Activated naive CD4-positive, alpha-beta T cell (primary cell): ENCODE measurements at places on chromosomes 4 and X.

GRCh38 chrX:11688201-11688600, 22.5 kb upstream of the ARHGAP6 start:
- no peak for DNase-seq

GRCh38 chrX:112945826-112946225, 105.2 kb upstream of the AMOT start:
- DNase-seq: no peak

DNA sequence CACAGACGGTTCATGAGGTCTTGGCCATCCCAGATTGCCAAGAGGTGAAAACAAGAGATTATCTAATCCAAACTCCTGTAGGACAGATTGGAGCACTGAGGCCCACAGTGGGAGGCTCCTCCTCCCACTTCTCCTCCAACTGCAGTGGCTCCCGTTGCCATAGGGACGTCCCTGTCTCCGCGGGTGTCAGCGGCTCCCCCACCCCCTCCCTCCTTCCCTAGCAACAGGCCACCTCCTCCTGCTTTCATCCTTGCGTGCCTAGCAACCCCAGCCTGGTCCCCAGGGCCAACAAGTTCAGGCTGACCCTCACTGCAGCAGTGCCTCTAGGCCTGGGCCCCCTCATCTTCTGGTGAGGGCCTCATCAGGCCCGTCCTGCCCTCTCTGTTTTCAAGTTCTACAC, 6.8 kb upstream of the IQSEC2 start:
- DNase-seq: no peak

DNA sequence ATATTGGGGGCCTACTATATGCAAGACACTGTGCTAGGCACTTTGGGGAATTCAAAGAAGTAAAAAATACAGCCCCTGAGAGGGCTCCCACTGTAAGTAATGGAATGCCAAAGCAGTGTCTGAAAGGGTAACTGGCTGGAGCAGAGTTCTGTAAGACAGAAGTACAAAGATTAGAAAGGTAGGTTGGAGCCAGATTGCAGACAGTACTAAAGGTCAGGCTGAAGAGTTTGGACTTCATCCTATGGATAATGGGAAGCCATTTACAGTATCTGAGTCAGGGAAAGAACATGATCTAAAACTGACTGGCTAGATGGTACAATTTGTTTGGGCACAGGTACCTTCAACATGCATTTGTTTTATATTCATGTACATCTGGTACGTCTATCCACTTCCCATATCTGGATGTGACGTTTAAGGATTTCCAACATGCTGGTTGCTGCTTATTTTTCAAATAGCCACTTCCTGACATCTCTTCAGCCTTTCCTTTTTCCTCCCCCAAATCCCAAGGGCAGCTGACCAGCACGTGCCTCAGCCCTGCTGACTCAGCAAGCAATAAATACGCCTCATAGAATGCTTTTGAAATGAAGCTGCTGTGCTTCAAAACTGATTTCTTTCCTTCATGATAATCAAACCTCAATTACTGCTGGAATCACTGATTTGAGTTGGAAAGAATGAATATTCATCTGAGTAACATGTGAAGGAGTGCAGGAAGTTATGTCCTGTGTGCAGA, 9.5 kb downstream of the ENOX2 start:
- DNase-seq: no peak

GRCh38 chrX:6681521-6682145, 146.7 kb upstream of the VCX3A start:
- DNase-seq: no peak

- DNase-seq: no peak
These were observed 36.9 kb upstream of the ADRA2C start for GRCh38 chr4:3729188-3729881.

GRCh38 chrX:9619581-9619980, 146.1 kb downstream of the GPR143 start:
- DNase-seq: no peak

GRCh38 chr4:62960415-62960814, 1448.8 kb downstream of the TECRL start:
- DNase-seq: no peak

- no peak for DNase-seq
These were observed 6.2 kb upstream of the AFF1 start for GRCh38 chr4:86928400-86929255.

- DNase-seq: no peak
These were observed 35.5 kb downstream of the TET2 start for GRCh38 chr4:105182211-105182610.

- no peak for DNase-seq
These were observed 34.4 kb downstream of the AFAP1 start for GRCh38 chr4:7904952-7905915.

GRCh38 chrX:10119399-10119990, 37.3 kb upstream of the CLCN4 start:
- DNase-seq: peak; percentile 57

DNA sequence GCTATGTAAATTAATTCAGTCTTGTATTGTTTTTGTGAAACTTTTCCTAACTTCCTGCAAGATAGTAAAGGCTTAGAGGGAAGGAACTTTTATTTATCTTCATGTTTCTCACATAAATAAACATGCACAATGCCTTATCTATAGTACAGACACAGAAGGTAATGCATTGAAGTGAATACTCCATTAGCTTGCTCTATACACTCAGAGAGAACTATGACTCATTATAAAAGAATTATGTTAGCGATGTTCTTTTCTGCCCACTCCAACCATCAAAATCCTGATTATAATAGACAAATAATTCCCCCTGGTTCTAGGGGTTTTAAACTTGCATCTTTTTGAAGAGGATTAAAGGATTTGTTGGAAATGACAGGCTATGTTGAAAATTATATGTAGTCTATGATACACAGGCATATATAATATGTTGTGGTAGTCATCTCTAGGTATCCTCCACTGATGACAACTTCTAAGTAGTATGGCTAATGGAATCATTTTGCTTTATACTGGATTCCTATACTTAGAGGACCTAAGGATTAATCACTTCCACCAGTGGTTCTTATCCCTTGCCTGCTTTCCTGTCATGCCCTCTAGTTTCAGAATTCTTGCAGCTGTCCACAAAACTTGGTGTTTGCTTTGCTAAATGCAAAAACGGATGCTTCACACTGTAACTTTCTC, 115.7 kb downstream of the NDST4 start:
- no peak for DNase-seq

DNA sequence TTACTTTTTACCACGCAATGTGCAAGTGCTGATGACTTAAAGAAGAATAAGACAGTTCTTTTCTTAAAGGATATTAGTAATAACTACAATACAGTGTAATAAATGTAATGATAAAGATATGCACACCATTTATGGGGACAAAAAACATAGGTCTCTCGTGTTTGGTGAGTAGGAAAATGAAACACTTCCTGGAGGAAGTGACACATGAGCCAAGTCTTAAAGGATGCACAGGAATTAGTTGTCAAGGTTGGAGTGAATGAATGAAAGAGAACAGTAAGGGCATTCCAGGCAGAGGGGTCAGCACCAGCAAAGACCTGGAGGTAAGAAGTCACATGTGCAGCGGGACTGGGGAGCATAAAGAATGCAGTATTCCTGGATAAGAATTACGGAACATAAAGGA, 112.7 kb downstream of the SH3RF1 start:
- no peak for DNase-seq

GRCh38 chr4:101724093-101724492, 66.4 kb upstream of the BANK1 start:
- no peak for DNase-seq

- no peak for DNase-seq
These were observed 159.3 kb downstream of the ATG4A start for GRCh38 chrX:108250654-108251579.

DNA sequence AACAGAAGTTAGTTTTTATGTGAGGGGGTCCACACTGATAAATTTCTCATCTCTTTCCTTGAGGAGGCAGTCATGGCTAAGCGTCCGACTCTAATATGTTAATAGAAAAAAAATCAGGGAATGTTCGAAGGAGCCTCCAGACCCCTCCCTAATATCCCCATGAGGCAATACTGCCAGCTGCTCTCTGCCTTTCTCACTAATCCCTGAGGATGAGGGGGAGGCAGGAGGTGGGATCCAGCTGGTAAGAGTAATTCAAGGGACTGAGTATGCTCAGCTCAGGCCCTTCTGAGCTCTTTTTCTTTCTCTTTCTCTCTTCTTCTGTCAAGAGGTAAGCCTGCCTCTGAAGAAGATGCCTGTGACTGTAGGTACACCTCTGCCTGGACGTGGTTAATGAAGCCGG, 51.7 kb downstream of the PIR start:
- no peak for DNase-seq

DNA sequence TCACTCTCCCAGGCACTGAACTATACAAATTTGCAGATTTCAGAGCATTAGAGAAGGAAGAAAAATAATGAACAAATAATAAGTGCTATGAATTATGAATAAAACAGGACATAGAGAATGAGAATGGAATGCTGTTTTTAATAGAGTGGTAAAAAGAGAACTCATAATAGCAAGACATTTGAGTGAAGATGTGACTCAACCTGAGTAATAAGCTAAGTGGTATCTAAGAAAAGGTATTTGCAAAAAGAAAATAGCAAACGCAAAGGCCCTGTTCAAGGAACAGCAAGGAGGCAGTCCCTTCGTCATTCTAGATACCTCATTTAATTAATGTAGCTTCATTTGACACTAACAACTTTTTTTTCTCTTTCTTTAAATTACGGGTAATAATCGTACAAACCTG, 1910.0 kb upstream of the TENM3 start:
- no peak for DNase-seq

- DNase-seq: no peak
These were observed 408.1 kb downstream of the DCAF12L2 start for GRCh38 chrX:125757794-125758564.

- no peak for DNase-seq
These were observed 465.4 kb upstream of the GRID2 start for GRCh38 chr4:91838181-91838861.

DNA sequence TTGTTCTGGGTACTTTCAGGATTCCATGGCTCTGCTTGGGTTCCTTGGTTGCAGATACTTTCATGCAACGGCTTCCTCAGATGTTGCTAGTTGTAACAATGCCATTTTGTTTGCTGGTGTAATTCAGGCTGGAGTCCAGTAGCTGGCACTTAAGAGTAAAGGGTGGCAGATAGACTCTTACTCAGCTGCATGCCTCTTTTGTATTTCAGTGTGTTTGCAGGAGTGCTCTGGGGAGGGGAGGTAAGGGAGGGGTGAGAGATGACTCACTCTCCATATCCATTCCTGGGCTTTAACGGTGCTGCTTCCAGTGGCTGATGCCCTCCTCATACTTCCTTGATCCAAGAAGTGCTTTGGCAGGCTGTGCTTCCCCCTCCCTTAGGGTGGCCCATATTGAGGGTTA, 155.2 kb downstream of the ZNF330 start:
- DNase-seq: no peak

DNA sequence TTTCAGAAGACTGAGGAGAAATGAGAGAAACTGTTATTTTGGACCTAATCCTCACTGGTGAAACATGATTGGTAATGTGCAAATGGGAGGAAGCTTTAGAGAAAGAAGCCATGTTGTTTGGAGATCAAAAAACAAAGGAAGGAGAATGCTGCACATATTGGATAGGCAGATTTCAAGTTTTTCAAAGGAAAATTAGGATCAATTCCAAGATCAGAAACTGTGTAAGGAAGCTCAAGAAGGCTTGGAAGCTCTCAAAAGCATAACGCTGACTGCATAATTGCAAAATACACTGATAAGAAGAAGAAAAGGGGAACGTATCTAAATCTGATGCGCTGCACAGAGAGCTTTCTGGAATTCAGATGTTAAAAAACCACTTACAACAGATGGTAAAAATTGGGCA, 34.6 kb downstream of the KLHL15 start:
- DNase-seq: no peak

DNA sequence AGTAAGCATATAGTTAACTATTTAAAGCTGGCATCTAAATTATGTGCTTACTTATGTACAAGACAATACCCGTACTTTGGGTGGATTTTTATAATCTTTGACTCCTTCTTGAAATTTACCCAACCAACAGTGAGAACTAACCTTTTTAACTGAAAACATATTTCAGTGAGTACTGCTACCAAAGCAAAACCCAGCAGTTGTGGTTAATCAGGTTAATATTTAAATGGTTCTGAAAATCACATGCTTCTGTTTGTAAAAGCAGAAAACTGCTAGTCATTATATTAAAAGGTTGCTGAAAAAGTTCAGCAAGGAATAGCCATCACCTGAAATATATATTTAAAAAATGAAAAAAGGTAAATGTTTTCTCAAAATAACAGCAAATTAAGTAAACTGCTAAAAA, 20.0 kb downstream of the UBE2D3 start:
- DNase-seq: no peak

GRCh38 chr4:73735231-73735630, 5.1 kb upstream of the CXCL8 start:
- no peak for DNase-seq

DNA sequence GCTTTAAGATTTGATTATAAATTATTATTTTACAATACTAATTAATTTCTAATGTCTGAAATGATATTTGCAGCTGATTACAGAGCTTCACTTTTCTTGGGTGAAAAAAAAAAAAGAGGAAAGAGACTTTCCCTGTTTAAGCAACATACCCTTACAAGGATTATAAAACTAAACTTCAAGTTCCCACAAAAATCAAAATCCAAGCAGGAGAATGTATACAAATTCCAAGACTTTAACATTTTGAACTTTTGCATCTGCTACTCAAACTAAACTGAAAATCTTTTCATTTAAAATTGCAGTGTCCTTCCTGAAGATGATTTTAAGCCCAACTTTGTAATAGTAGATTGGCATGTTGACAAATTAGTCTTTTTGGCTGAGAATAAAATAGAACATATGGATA, 742.4 kb upstream of the INTU start:
- no peak for DNase-seq

- DNase-seq: no peak
These were observed 15.5 kb downstream of the SEL1L3 start for GRCh38 chr4:25847329-25847728.

- no peak for DNase-seq
These were observed 3.8 kb upstream of the HSD17B13 start for GRCh38 chr4:87326460-87326859.

DNA sequence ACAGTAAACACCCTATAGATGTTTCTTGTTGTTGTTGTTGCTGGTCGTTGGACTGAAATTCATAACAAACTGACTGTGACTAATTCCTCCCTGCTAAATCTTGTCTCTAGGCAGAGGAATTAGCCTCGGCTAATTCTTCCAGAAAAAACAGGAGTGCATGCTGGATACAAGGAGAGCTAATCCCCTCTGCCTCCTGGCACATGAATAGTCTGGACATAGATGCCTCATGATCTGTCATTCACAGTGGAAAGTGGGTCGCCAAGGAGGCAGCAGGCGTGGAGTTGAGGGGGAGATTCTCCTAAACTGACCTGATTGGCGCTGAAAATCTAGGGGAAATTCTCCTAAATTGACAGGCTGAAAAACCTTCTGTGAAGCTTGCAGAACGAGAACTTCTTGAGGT, 220.1 kb downstream of the DCTD start:
- no peak for DNase-seq

- DNase-seq: no peak
These were observed 40.8 kb upstream of the GRPR start for GRCh38 chrX:16082470-16083085.

- no peak for DNase-seq
These were observed 298.1 kb upstream of the TRAM1L1 start for GRCh38 chr4:117383468-117383867.

GRCh38 chrX:2521927-2522386, 21.2 kb upstream of the DHRSX start:
- no peak for DNase-seq

GRCh38 chrX:43860646-43861370, 21.4 kb downstream of the MAOB start:
- no peak for DNase-seq
